ENCODE measurements at places on chromosomes 2 and 18.

GRCh38 chr2:196143730-196144131, 27.6 kb downstream of the STK17B start:
- no peak for DNase-seq

GRCh38 chr2:101899871-101900270, 91.9 kb upstream of the IL1R2 start:
- DNase-seq, result no peak

DNA sequence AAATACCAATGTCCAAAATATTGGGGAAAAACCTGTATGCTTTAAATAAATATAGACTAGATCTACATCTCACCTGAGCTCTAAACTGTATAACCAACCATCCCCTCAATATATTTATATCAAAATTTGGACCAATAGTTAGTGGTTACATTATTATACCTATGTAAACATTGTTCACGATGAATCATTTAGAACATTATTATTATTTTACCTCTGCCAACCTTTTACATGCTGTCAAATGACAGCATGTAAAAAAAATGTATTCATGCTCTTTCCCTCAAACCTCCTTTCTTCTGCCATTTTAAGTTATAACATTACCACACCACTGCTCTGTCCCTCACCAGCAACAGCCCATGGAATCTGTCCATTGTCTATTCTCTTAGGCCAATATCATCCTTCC, 9.6 kb downstream of the FTCDNL1 start:
- DNase-seq, result no peak

DNA sequence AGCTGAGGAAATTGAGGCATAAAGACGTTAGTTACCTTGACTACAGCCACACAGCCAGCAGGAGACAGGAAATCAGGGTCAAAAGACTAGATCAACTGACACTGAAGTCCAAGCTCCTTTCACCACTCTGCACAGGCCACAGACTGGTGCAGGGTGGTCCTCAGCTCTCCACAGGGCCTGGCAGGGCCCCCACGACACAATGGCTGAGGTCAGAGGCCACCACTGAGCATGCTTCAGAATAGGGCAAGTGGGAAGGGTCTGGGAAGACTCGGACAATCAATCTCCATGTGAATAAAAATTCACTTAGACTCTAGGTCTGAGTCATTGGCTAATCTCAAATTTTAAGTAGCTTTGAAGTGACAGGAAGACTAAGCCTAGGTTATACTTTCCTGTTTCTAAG, 201.7 kb downstream of the ALK start:
- DNase-seq, result no peak

GRCh38 chr2:5673145-5674025, 18.8 kb upstream of the SOX11 start:
- DNase-seq, result no peak

GRCh38 chr2:183112577-183112976, 11.7 kb upstream of the NUP35 start:
- DNase-seq, result no peak

DNA sequence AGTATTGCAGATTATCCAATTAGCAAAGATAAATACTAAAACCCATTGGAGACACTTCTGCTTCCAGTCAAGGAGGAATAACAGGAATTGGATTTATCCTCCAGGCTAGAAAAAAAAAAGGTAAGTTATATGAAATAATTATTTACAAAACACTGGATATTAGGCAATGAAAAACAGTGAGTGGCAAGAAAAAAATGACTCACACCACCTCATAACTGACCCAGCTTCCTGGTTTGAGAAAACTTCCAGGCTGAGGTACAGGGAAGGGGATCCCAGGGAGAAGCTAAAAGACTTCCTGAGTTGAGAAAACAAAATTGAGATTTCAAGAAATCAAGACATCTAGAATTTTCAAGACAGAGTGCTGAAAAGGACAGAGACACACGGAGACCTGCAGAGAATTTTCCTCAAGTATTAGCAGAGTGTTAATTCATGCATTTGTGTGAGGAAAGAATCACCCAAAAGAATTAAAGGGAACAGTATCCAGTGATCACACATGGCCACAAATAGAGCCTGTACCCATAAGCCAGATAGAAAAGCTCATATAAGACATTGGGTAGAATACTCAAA, 17.4 kb downstream of the SRD5A2 start:
- DNase-seq, result no peak

DNA sequence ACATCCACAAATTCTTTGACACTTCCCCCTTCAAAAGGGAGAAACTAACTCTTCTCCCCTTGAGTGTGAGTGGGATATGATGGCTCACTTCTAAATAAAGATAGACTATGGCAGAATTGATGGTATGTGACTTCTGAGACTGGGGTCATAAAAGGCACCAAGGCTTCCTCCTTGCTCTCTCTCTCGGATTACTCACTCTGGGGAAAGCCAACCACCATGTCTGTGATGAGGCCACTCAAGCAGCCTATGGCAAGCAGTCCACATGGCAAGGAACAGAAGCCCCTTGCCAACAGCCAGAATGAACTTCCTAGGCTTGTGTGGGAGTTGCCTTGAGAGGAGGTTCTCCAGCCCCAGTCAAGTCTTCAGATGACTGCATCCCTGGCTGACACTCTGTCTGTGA, 43.6 kb downstream of the KIAA2012 start:
- DNase-seq, result no peak

DNA sequence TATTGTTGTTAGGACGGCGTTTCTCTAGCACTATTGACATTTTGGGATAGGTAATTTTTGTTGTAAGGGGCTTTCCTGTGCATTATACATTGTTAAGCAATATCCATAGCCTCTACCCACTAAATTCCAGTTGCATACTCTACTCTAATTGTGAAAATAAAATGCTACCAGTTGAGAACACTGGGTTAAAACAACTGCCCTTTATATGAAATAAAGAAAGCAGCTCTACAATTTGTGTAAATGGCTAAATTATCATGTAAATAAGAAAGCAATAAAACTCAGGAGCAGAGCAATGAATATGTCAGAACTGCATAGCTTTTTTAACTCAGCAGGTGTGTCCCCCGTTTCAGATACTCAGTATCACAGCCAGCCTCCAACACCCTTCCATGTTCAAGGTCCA, 812.7 kb upstream of the NRXN1 start:
- DNase-seq, result no peak

GRCh38 chr2:20052861-20053281, 1.4 kb upstream of the LAPTM4A start:
- DNase-seq, result no peak

- DNase-seq, result no peak
Observed at GRCh38 chr18:31093880-31094279, 8.3 kb downstream of the DSC2 start.

- DNase-seq, result no peak
Observed at GRCh38 chr18:44834867-44835469, 154.3 kb downstream of the SETBP1 start.

DNA sequence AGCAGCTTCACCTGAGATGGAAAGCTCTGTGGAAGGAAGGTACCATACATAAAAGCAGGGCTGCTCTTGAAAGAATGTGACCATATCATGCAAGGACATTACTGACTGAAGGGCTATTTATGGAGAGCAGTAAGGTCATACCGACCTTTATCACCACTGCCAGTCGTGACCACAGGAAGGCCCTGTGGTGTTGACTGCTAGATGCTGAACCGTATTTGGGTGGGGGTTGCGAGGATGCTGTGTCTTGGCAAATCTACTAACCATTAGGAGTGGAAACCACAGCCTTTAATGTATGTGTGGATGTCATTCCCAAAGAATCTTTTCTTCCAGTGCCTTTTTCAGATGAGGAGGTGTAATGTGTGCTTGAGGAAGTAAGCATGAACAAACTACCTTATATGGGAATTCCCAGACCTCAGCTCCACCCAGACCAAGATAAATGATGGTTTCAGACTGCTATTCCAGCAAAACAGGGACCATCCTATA, 60.8 kb downstream of the LIMS1 start:
- no peak for DNase-seq

DNA sequence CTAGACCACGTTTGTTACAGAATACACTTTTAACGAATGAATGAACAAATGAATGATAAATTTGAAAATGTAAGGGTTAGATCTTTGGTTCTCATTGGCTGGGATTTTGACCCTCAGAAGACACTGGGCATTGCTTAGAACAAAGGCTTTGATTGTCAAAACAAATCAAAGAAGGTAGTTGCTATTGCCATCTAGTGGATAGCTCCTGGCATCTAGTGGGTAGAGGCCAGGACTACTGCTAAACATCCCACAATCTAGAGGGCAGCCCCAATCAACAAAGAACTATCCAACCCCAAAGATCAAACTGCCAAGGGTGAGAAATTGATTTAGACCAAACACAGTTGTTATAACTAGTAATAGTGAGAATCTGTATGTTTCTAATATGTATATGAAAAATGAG, 552.3 kb downstream of the KCNJ3 start:
- DNase-seq, result no peak

DNA sequence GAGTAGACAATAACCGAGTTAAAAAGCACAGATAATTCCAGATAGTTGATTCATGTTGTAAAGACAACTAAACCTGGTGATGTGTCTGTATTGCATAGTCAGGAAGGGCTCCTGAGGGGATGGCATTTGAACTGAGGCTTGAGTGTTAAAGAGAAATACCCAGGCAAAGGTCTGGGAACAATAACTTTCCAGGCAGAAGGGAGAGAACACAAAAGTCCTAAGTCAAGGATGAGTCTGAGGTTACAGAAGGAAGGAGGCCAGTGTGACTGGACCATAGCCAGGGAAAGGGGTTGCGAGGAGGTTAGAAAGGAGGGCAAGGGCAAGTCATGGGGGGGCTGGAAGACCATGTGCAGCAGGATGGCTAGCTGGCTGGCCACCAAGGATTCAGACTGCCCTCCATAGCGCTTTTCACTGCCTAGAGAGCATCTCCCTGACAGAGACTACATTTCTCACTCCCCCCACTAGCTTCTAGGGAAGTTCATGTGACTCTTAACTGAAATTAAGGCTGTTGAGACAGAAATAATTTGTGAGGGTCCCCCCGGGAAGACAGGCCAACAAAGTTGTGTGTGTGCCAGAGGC, 135.5 kb upstream of the CREB1 start:
- no peak for DNase-seq

DNA sequence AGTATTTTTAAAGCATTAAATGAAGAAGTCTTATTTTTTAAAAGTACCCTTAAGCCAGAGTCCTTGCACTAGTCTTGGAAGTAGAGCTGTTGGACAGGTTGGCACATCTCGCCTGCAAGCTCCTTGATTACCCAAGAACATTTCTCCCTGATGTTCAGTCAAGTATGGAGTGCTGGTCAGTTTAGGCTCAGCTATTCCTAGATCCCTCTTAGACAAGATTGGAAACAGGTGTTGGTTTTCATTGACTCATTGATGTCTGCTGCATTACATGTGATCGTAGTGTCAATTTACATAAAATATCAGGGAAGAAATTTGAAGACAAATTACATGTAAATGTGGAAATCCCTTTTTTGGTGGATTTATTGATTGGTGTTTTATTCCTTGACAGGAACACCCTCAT, 170.4 kb downstream of the ZNF407 start:
- DNase-seq, result no peak

DNA sequence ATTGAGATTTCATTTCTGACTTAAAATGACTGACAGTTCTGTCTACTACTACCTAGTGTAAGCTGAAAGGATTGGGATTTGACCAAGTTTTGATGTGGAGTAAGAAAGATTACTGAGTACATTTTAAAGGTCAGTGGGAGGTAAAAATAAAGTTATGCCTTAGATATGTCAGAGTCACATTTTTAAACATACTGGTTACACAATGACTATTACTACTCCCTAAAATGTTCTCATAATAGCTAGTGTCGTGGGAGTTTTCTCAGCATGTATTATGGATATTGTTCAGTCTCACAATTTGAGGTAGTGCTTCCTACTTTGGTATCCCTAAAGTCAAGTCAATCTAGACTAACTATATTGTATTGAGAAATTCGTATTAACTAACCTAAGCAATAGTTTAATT, 1092.5 kb downstream of the LRP1B start:
- DNase-seq, result no peak

DNA sequence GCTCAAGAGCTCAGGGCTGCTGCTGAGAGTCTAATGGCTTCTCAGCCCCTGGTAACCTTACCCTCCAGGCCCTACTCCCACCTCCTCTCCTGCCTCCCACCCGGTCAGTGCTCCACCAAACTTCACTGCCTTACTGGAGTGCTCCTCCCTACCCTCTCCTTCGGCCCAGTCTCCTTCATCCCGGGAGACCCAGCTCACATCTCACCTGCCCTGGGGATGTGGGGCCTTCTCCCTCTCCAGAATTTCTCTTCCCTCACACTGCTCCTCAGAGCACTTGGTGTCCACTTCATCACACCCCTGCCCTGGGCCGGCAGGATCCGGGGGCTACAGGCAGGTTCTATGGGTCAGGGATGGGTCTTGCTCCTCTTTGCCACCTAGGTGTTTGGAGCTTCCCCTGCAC, 21.6 kb downstream of the PTPN18 start:
- DNase-seq, result no peak

DNA sequence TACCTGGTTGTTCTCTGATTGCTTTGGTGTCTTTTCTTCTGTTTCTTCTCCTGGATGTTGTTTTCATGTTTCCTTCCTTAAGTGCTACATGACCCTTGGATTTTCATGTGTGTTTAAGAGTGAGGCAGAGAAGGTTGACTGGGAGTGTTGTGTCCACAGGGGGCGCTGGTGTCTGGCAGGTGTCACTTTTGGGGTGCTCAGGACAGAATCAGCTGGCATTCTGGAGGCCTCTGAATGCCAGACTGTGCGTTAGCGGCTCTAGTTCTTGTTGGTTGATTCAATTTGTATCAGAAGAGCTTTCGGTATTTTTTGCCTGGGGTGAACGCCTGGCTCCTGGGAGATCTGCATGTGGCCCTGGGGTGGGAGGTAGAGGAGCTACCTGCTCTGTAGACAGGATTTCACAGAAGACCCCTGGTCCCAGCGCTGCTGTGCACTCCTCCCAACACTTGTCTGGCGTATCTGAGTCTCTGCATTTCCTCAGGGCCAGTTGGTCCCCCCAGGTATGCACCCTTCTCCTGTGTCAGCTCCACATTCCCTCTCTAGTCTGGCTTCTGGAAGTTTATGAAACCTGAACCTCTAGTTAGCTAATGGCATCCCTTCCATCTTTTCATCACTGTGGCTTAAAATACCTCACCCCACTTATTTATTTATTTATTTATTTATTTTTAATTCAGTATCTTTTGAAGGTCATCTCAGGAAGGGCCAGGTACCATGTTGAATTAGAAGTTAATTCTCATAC, 1.1 kb downstream of the GREB1 start:
- no peak for DNase-seq

DNA sequence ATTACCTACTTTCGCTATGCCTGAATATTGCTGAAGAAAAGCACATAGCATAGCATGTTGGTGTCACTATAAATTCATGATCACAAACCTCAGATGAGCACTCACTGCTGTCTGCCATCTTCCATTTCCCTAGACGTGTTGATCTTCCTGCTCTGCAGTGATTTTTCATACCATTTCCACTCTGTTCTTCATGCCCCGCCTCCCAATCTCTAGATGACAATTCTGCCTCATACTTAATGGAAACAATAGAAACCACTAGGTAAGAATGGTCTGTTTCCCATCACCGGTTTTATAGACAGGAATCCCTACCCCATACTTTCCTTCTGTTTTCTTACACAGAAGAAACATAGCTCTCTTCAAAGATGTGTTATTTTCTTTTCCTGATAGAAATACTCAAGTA, 63.8 kb downstream of the PIK3C3 start:
- no peak for DNase-seq
